ENCODE measurements at places on chromosomes 3 and 15. TPM values are rescaled to one million over a fixed set of nuclear protein-coding genes. Genes with fewer than 3 reads are reported as not detected.

The ISLR gene
- not detected for total RNA-seq

DNA sequence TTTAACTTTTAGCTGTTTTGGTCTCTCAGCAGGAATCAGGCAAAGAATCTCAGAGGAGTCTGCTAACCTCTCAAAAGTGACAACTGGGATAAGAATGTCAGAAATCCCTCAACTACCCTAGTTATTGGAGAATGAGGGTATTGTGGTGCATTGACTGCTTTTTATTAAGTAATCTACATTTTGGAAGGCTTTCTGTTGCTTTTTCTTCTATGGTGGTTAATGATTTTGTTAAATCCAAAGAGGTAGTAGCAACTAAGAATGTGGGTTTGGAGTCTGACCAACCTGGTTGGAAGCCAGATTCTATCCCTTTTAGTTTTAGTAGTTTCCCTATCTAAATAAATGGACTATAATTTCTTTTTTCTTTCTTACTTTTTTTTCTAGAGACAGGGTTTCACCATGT lies 94.7 kb upstream of the RNF7 start:
- H3K27me3 ChIP-seq, result peaks cover 5% of the 10 kb centered on the region
- H3K27ac ChIP-seq, result no peak overlapping the region
- H3K36me3 ChIP-seq, result no peaks in the 10 kb centered on the region
- H3K4me1 ChIP-seq, result peaks cover 2% of the 10 kb centered on the region

DNA sequence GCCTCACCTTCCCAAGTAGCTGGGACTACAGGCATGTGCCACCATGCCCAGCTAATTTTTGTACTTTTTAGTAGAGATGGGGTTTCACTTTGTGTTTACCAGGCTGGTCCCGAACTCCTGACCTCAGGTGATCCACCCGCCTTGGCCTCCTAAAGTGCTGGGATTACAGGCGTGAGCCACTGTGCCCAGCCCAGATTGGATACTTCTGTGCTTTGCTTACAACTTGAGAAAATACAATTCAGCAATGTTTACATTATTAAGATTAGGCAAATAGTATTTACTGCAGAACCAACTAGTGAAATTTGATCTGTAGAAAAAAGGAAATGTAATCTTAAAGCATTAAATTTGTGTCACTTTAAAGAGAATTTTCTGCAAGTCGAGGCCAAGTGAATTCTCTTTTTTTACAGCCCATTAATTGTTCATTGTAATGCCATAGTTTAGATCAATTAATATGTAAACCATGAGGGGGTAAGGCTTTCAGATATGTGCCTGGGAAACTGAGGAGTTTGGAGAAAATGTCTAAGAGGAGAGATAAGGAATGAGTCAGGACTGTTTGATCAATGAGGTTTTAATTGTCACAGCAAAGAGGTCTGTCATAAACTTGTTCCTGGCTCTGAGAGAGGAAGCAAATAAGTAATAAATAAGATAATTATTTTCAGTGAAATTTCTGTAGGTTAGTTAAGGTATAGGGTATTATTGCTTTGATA lies 15.3 kb downstream of the PYDC2 start:
- no peaks in the 10 kb centered on the region for H3K4me1 ChIP-seq
- no peaks in the 10 kb centered on the region for H3K27me3 ChIP-seq
- H3K27ac ChIP-seq, result no peak overlapping the region

The IL16 gene
- total RNA-seq, result 281 TPM

The ENTPD3 gene
- total RNA-seq, result not detected

DNA sequence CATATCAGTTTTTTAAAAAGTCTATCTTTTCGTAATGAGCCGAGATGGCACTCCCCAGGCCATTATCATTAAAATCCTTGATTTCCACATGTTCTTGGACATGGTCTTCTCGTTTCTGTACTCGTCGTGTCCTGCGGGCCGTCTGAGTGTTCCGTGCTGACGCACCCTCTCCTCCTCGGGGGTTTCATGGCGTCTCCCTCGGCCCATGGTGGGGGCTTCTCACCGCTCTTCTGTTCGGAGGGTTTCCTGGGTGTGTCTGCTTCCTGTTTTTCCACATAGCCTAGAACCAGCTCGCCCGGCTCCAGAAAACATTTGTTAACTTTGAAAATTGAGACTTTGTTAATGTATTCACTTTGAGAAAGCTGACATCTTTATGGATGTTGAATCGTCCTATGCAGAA lies 92.7 kb downstream of the VGLL4 start:
- no peak overlapping the region for H3K27ac ChIP-seq
- no peaks in the 10 kb centered on the region for H3K4me1 ChIP-seq
- DNase-seq, result no peak
- H3K4me3 ChIP-seq, result no peak overlapping the region
- H3K36me3 ChIP-seq, result peaks cover 28% of the 10 kb centered on the region

GRCh38 chr15:56241374-56242105 lies 2.1 kb downstream of the RFX7 start:
- H3K36me3 ChIP-seq, result peaks cover 20% of the 10 kb centered on the region
- H3K4me1 ChIP-seq, result peaks cover 38% of the 10 kb centered on the region
- peak overlapping the region; percentile 63 for H3K27ac ChIP-seq
- no peak for DNase-seq
- H3K4me3 ChIP-seq, result peak overlapping the region; percentile 98

DNA sequence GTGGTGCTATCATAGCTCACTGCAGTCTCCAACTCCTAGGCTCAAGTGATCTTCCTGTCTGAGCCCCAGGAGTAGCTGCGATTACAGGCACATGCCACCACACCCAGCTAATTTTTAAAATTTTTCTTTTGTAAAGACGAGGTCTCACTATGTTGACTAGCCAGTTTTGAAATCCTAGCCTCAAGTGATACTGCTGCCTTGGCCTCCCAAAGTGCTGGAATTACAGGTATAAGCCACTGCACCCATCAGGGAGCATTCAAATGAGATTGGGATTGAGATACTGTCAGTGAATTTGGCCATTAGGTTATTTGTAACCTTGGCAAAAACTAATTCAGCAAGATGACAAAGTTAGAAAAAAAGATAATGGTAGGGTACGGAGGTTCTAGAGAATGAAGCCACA lies 21.7 kb downstream of the EDC3 start:
- peaks cover 10% of the 10 kb centered on the region for H3K36me3 ChIP-seq
- H3K27me3 ChIP-seq, result no peaks in the 10 kb centered on the region
- no peak overlapping the region for H3K27ac ChIP-seq
- no peak for DNase-seq

GRCh38 chr15:41558400-41559238 lies at the start of gene TYRO3:
Gene TYRO3 (plus strand): TSS chr15:41559212. CDS start chr15:41559258, 46 bp downstream.
- H3K27ac ChIP-seq, result peak within 1 kb of the TSS; percentile 71
- peak; percentile 78 for DNase-seq
- no peaks in the 10 kb centered on the region for H3K36me3 ChIP-seq
- peaks cover 33% of the 10 kb centered on the region for H3K27me3 ChIP-seq

DNA sequence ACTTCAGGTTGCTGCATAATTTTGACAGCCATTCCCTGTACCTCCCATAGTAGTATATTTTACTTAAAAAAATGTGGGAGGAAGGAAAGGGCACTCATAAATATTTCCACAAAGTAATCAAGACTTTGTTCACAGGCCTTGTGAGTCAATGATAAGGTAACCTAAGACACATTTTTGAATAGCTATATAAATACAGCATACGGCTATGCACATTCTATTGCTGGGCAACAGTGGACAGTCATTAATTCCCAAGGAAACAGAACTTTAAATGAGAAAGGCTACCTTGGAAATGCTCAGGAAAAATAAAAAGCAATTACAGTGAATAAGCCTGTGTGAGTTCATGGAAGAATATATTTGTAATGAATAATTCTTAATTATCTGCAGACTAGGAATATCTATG lies 144.0 kb downstream of the CADM2 start:
- H3K36me3 ChIP-seq, result no peaks in the 10 kb centered on the region
- no peak overlapping the region for H3K27ac ChIP-seq
- DNase-seq, result no peak

GRCh38 chr15:76059320-76060117 lies at the start of gene TMEM266:
Gene TMEM266 (plus strand): TSS chr15:76059985. CDS start chr15:76134264, 74,279 bp downstream.
- peaks cover 16% of the 10 kb centered on the region for H3K4me1 ChIP-seq
- H3K27me3 ChIP-seq, result peaks cover 78% of the 10 kb centered on the region
- H3K4me3 ChIP-seq, result peak within 1 kb of the TSS; percentile 71
- no peak within 1 kb of the TSS for H3K27ac ChIP-seq
- H3K36me3 ChIP-seq, result no peaks in the 10 kb centered on the region

The FHIT gene
- 3.7 TPM for total RNA-seq

GRCh38 chr3:155154255-155154654 lies 74.1 kb downstream of the MME start:
- no peaks in the 10 kb centered on the region for H3K36me3 ChIP-seq
- no peaks in the 10 kb centered on the region for H3K27me3 ChIP-seq
- DNase-seq, result no peak
- H3K4me3 ChIP-seq, result no peak overlapping the region

The BCHE gene
- total RNA-seq, result not detected

GRCh38 chr3:44128057-44128775 lies 113.5 kb upstream of the TOPAZ1 start:
- H3K36me3 ChIP-seq, result no peaks in the 10 kb centered on the region
- H3K27me3 ChIP-seq, result peaks cover 18% of the 10 kb centered on the region
- peaks cover 30% of the 10 kb centered on the region for H3K4me1 ChIP-seq
- H3K27ac ChIP-seq, result no peak overlapping the region

GRCh38 chr3:132222868-132223538 lies 94.2 kb upstream of the ACP3 start:
- no peaks in the 10 kb centered on the region for H3K4me1 ChIP-seq
- H3K36me3 ChIP-seq, result no peaks in the 10 kb centered on the region
- peaks cover 4% of the 10 kb centered on the region for H3K27me3 ChIP-seq

GRCh38 chr15:91712286-91712685 lies 141.2 kb upstream of the SLCO3A1 start:
- H3K4me3 ChIP-seq, result no peak overlapping the region
- H3K27me3 ChIP-seq, result peaks cover 39% of the 10 kb centered on the region
- H3K27ac ChIP-seq, result no peak overlapping the region

DNA sequence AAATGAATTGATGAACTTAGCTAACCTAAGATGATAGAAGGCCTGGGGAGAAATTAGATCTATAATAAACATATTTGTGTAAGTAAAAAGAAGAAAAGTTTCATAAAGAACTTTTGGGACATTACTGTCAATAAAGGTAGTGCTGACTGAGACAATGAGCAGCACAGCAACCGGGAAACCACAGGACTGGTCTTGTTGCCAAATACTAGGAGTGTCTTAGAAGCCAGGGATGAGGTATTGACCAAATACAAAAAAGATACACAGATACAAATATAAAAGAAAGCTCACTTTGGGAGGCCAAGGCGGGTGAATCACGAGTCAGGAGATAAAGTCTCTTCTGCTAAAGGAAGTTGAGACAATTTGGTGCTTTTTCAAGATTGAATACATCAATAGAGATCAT lies 362.4 kb upstream of the ZNF385D start:
- peaks cover 3% of the 10 kb centered on the region for H3K27me3 ChIP-seq
- no peak overlapping the region for H3K27ac ChIP-seq
- no peak overlapping the region for H3K4me3 ChIP-seq
- H3K36me3 ChIP-seq, result no peaks in the 10 kb centered on the region
- H3K4me1 ChIP-seq, result no peaks in the 10 kb centered on the region

DNA sequence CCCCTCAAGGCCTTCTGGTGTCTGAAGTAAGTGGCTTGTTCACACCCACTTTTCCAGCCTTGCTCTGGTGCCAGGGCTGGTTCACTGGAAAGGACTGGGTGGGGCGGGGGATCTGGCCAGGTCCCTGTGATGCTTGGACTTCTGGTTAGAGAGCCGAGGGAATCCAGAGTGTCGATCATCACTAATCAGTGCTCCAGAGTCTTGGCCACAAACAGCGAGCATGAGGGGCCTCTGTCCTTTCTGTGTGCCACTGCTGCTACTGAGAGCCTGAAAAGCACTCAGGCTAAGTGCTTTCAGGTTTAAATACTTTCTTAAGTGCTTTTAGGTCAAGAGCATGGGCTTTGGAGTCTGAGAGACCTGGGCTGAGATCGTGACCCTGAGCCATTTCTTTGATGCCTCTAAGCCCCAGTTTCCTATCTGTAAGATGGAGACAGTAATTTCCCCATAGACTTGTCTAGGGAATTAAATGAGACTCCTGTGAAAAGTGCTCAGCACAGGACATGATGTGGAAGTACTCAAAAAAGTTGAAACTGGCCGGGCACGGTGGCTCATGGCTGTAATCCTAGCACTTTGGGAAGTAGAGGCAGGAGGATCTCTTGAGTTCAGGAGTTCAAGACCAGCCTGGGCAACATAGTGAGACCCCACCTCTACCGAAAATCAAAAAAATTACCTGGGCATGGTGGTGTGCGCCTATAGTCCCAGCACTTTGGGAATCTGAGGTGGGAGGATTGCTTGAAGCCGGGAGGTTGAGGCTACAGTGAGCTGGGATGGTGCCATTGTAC lies 53.8 kb upstream of the SEC22A start:
- peaks cover 42% of the 10 kb centered on the region for H3K36me3 ChIP-seq
- no peak overlapping the region for H3K4me3 ChIP-seq
- H3K4me1 ChIP-seq, result no peaks in the 10 kb centered on the region
- H3K27me3 ChIP-seq, result no peaks in the 10 kb centered on the region
- no peak overlapping the region for H3K27ac ChIP-seq
- DNase-seq, result no peak

GRCh38 chr3:156847752-156848448 lies 21.7 kb downstream of the LEKR1 start:
- no peak for DNase-seq
- no peak overlapping the region for H3K27ac ChIP-seq
- peaks cover 2% of the 10 kb centered on the region for H3K4me1 ChIP-seq
- H3K4me3 ChIP-seq, result no peak overlapping the region
- peaks cover 5% of the 10 kb centered on the region for H3K27me3 ChIP-seq

DNA sequence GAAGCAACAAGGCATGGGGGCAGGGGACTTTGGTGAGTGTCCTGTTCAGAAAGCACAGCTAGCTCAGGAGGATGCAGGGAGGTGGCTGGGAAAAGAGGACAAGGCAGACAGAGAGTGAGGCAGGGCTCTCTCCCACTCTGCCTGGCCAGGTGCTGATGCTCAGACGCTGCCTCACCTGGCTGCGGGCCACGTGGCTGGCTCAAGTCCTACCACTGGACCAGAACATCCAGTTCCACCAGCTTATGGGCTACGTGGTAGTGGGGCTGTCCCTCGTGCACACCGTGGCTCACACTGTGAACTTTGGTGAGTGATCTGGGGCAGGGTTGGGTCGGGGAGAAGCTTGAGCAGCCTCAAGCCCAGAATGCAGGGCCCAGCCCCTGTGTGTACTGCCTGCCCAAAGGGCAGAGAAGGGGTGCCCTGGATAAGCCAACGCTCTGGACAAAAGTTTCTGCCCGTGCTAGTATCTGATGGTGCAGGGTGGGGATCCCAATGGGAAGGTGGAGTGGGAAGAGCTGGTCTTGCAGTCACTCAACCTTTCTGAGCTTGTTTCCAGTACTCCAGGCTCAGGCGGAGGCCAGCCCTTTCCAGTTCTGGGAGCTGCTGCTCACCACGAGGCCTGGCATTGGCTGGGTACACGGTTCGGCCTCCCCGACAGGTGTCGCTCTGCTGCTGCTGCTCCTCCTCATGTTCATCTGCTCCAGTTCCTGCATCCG lies 20.9 kb downstream of the NOX5 start:
- H3K4me3 ChIP-seq, result no peak overlapping the region
- no peak for DNase-seq

- no peak overlapping the region for H3K27ac ChIP-seq
- no peaks in the 10 kb centered on the region for H3K4me1 ChIP-seq
- H3K27me3 ChIP-seq, result no peaks in the 10 kb centered on the region
- H3K4me3 ChIP-seq, result no peak overlapping the region
- H3K36me3 ChIP-seq, result no peaks in the 10 kb centered on the region
Measured at GRCh38 chr3:80445641-80446040, 677.8 kb upstream of the ROBO1 start.

GRCh38 chr15:64389036-64389435 lies 1.4 kb downstream of the TRIP4 start:
- peak overlapping the region; percentile 95 for H3K4me3 ChIP-seq
- peak overlapping the region; percentile 61 for H3K27ac ChIP-seq
- H3K27me3 ChIP-seq, result no peaks in the 10 kb centered on the region
- DNase-seq, result no peak
- peaks cover 15% of the 10 kb centered on the region for H3K4me1 ChIP-seq
- peaks cover 9% of the 10 kb centered on the region for H3K36me3 ChIP-seq

GRCh38 chr3:148723631-148724030 lies 25.9 kb downstream of the AGTR1 start:
- H3K4me3 ChIP-seq, result no peak overlapping the region
- H3K4me1 ChIP-seq, result no peaks in the 10 kb centered on the region
- no peak overlapping the region for H3K27ac ChIP-seq
- no peaks in the 10 kb centered on the region for H3K36me3 ChIP-seq
